ENCODE measurements at places on chromosomes 7 and 10.

GRCh38 chr10:11149807-11150141 is 132.1 kb downstream of the CELF2 start:
- no peak for DNase-seq

DNA sequence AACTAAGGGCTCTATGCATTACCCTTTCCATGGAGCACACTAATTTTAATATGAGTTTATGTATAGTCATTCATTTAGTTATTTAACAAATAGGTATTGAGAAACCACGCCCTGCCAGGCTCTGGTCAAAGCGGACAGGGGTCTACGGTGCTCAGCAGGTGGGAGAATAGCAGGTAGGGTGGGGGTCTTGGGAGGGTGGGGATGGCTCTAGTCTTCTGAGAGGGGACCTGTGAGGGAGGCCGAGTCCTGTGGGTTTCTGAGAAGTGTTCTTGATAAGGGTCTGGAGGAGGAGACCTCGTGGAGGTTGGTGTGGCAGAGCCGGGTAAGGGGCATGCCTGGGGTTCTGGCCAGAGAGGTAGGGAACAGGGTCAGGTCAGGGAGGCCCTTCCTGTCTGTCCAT is 1.1 kb downstream of the WDFY4 start:
- no peak for DNase-seq

GRCh38 chr10:77144656-77145055 is 493.0 kb downstream of the KCNMA1 start:
- DNase-seq, result no peak

GRCh38 chr7:84337429-84337828 is 142.8 kb upstream of the SEMA3A start:
- peak; percentile 33 for DNase-seq

DNA sequence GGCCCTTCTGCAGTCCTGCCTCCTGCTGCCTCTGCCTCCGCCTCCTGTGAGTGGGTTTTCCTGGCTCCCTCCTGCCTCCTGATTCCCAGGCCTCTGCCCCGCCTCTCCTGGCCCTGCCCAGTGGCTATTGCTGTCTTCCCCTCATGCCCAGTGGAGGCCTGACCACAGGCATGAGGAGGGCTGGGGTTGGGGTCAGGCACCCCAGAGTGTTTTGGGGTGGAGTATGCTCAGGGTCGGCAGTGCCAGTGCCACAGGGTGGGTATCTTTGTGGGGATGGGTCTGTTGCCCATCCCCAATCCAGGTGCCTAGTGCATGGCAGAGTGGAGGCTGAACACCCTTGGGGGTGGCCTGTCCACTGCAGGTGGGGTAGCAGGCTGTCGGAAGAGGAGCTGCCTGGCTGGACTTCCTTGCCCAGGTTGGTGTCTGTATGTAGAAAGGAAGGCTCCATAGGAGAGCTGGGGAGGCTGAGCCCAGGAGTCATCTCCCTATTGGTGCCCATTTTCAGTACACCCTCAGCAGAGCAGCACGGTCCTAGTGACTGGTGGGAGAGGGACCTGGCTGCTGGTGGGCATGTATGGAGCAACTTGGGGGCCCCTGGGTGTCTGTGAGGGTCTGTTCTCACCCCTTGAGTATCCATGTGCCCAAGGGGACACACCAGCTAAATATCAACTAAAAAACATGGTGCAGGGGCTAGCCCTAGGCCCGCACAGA is 62.2 kb downstream of the ARHGAP22 start:
- no peak for DNase-seq

GRCh38 chr7:44223362-44224079 is 22.7 kb downstream of the YKT6 start:
- no peak for DNase-seq

- DNase-seq, result no peak
These were observed 96.0 kb upstream of the IKZF1 start for GRCh38 chr7:50208378-50208982.

GRCh38 chr10:49264177-49264677 is 34.7 kb upstream of the C10orf71 start:
- no peak for DNase-seq

DNA sequence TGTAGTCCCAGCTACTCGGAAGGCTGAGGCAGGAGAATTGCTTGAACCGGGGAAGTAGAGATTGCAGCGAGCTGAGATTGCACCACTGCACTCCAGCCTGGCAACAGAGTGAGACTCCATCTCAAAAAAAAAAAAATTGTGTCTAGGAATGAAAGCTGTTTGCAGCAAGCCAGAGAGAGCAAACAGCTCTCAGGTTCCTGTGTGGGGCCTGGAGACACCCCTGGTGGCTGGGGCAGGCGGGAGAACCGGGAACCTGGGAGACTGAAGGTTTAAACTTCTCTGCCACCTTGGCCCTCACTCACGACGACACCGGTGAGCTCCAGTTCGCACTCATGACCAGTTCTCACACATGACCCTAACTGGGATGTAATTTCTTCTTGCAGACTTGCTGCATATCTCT is 13.2 kb upstream of the UNCX start:
- no peak for DNase-seq

DNA sequence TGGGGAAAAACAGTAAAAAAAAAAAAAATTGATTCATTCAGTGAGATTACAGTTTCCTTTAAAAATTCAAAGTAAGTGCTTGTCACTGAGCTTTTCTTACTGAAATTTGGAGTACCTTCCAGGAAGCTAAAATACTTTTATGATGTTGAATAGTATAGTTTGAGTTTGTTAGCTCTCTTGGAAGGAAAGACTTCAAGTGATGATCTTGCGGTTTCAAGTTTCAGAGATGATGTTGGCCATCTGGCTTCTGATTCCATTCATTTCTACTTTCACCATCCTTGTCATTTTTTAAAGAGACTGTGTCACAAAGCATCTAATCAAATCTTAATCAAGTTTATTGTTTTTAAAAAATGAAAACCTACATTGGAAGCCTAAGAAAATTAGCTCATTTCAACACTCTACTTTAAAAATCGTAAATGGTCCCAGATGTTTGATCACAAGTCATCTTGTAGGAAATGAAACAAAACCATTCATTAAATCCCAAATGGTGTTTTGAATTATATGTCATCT is 4.9 kb upstream of the HERPUD2 start:
- DNase-seq, result no peak

GRCh38 chr7:122902751-122903495 is 16.7 kb upstream of the CADPS2 start:
- no peak for DNase-seq

- peak; percentile 48 for DNase-seq
These were observed 23.8 kb downstream of the TMEM196 start for GRCh38 chr7:19749658-19750057.

GRCh38 chr7:122442929-122443328 is 138.4 kb upstream of the FEZF1 start:
- no peak for DNase-seq

- DNase-seq, result peak; percentile 56
These were observed 1.7 kb upstream of the MYO1G start for GRCh38 chr7:44980393-44981034.

DNA sequence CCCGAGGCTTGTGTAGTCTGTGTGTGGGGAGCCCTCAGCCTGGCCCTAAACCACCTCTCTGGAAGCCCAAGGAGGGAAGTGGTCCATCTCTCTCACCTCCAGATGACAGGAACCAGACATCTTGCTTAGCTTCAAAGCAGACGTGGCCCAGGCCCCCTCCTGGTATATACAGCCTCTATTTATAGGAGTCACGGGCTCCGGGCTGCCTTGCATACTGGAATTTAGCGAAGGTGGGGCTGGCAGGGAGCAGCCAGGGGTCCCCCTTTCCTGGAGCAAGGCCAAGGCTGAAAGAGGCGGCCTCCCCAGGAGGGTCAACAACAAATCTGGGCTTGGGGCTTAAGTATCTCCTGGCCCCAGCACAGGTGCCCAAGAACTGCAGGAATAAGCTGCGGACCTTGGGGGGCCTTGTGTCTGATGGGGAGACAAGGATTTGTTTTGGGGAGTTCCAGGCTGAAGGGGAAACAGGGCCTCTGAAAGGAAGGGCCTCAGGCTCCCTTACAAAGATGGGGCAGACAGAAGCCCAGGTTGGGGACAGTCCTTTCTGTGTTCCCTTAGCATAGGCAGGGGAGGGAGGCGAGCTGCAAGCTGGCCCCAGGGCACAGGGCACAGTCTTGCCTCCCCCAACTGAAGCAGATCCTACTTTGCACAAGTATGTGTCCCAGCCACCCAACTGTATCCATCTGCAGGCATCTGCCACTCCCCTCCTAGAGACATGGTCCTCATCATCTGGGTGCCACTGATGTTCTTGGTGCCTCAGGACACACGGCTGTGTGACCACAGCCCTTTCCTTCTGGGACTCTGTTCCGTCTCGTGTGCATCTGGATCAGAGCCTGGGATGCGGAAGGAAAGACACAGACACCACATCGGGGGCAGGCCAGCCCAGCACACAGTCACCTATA is 11.9 kb downstream of the ZCCHC24 start:
- DNase-seq, result no peak

- DNase-seq, result peak; percentile 24
These were observed 134.8 kb upstream of the KIF5B start for GRCh38 chr10:32190890-32191491.

DNA sequence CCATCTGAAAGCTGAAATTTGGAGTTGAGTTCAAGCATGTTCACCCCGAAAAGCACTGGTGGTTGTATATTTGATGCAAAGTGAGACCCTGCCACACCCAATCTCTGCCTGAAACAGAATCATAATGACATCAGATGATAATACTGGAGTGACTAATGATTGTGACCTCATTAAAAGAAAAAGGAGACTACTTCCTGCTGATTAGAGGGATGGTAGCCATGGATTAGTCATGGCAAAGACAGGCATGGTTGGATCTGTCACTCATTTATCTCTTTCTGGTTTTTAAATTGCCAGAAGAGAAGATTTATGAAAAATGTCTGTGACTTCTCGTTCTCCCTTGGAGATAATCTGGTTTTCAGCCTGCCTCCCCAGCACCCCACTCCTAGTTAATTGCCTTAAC is 101.2 kb downstream of the BAMBI start:
- peak; percentile 81 for DNase-seq

GRCh38 chr10:1177936-1178335 is 121.8 kb downstream of the WDR37 start:
- DNase-seq, result no peak

DNA sequence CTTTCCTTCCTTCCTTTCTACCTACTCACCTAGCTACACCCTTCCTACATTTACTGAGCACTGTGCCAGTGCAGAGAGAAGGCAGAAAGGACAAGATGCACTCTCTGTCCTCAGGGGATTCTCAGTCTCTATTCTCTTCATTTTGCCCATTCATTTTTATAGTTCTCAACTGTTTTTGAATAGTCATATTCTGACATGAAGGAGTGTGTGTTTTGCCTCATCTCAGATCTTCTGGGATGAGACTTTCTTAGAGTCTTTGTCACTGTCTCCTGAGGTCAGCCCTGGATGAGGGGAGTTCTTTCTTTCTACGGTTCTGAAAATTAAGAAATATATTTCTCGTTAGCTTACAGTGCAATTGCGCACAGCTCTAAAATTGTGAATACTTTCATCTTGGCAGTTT is 21.3 kb downstream of the CLCN1 start:
- DNase-seq, result no peak

DNA sequence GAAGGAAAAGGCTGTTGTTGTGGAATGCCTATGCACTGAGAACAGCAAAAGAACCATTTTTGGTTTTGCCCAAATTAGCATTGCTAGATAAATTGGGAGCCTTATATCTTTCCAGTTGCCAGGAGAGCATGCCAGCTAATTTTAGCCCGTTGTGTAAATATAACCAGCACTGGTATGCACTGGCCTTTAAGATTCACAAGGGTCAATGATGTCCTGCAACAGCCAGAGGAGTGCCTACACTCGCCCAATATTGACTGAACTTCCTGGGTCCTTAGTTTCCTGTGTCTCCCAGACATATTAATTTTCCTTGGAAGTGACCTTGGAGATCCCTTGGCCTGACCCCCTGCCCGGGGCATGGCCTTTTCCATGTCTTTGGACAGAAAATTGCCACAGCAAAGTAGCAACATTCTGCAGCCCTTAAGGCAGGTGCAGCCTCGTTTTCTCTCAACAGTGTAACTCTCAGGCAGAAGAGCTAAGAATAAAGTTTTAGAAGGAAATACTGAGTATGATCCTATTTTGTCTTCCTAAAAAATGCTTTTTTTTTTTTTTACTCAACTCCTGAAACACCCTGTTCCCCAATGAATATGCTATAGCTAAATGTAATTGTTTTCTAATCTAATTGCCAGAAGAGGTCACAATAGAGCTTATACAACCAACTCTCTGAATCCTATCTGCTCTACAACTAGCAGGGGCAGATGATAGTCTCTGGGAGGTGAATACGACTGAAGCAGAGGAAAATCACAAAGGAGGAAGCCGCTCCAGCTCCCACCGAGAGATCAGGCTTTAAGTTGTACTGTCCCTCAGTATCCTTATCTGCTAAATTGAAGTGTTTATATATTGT is 131.9 kb upstream of the PCGF5 start:
- peak; percentile 14 for DNase-seq

GRCh38 chr7:109660401-109660800 is 1090.7 kb downstream of the DNAJB9 start:
- DNase-seq, result no peak

DNA sequence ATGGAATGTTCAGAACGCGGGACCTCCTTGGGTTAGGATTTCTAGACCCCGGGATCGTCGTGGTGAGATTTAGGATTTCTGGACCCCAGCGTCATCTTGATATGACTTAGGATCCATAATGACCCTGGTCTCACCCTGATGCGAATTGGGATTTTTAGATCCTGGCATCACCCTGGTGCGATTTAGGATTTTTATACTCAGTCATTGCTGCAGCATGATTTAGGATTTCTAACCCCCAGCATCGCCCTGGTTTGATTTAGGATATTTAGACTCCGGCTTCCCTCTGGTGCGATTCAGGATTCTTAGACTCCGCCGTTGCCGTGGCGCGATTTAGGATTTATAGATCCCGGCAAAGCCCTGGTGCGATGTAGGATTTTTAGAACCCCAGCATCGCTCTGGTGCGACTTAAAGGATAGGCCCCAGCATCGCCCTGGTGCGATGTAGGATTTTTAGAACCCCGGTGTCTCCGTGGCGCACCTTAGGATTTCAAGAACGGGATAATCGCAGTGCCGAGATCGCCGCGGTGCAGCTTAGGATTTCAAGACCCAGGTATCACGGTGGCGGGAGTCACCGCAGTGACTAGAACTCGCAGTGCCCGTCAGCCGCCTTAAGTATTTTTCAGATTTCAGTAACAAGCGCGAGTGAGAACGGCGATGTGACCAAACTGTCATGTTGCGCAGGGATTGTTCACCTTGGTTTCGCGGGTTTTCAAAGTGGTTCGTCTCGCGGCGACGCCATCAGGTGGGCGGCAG is 814 bp downstream of the MEST start:
- no peak for DNase-seq

GRCh38 chr7:39824456-39825200 is 125.4 kb upstream of the CDK13 start:
- DNase-seq, result no peak

Data from kidney tubule cell (primary cell).